Islet precursor cell (in vitro differentiated cells): ENCODE measurements at places on chromosomes 1 and 21.
A peak's percentile ranks its signal among the peaks of the same experiment; 100 is the strongest.

DNA sequence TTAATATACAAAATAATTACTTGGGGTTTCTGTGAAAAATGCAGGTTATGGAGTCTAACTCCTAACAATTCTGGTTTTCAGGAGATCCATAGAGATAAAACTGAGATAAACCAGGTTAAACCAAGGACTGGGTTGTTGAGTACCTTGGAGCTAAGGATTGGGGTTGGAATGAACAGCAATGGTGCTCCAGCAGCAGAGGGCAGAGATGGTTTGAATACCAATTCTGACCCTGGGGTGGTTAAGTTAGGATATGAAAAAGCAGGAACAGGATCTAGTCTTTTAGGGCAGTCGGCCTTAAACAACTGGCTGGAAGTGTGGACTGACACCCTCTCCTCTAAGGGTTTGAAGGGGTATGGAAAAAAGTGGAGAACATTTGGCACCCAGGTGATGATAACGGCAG is 53.0 kb downstream of the UROD start:
- no peak for DNase-seq

DNA sequence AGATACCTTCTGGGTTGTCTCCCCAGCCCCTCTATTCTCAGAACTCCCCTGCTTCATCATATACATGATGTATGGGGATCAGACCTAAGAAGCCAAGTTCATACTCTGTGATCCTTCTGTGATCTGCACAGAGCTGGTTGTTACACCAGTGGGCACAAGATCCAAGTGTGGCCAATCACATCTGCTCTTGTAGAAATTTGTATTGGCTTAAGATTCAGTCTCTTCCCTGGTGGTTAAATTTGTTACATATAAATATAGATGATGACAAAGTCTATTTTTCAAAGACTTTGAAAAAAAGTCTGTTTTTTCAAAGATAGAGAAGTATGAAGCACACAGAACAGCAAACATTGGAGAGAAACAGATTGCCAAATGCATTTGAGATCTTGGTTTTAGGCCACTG is 135.8 kb upstream of the FGGY start:
- no peak for DNase-seq

DNA sequence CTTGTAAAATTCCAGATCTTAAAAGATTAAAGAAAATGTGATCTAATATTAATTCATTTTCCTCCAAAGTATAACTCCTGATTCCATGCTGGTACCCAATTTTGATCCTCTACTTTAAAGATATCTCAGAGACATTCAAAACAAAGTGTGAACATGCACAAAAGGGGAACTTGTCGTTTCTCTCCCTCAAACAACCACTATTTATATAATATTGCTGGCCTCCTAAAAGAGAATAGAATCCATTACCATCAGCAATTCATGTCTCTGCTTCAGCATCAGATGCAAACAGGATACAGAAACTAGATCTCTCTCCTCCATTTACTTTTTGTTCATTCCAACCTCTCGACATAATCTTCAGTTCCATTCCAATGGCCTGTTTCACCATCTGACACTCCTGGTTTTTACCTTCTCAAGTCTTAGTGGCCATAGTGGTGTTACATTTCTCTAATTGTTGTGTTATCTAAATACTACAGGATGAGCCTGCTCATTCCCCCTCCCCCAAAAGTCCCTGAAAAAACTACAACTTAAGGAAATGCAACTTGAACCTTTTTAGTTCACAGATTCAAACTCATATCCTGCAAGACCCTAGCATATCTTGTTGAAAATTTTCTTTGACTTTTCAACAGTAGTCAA is 4.1 kb downstream of the NRIP1 start:
- DNase-seq = no peak

- no peak for DNase-seq
These were observed 70.0 kb upstream of the KIAA0040 start for GRCh38 chr1:175262621-175263020.

- no peak for DNase-seq
These were observed 42.3 kb downstream of the COL24A1 start for GRCh38 chr1:86114236-86114635.

- no peak for DNase-seq
These were observed 5.5 kb downstream of the PKP1 start for GRCh38 chr1:201288765-201289164.

DNA sequence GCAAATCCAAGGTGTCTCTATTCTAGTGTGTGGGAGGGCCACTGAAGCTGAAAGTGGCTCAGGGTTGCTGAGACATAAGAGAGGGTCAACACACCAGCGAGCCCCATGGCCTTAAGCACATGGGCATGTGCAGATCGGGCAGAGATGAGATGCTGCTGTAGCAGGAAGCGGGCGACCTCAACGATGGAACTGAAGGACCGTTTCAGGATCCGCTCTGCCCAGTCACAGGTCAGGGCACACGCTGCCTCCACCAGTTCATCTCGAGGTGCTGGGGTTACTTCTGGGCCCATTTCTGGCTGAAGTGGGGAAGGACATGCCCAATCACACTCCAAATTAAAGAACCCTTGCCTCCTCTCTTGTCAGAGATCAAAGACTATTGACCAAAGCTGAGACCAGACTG is 3.5 kb downstream of the RFX5 start:
- DNase-seq = no peak

DNA sequence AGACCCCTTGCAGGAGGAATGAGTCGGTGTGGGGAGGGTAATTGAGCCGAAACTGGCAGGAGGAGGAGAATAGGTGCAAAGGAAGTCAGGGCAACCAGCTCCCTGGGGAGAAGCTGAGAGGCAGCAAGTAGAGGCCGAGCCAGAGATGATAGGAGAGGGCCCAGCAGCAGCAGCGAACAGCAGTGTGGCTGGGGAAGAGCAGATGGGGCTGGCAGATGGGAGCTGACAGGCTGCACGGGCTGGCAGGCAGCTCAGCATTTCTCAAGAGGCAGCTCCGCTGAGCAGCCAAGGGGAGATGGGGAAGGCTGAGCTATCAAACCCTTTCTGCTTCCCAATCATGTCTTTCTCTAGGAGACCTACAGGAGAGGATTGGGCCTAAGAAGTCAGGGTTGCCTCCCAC is 158.2 kb downstream of the TRIM33 start:
- no peak for DNase-seq

- no peak for DNase-seq
These were observed 103.0 kb upstream of the TSPAN2 start for GRCh38 chr1:115192200-115192767.

DNA sequence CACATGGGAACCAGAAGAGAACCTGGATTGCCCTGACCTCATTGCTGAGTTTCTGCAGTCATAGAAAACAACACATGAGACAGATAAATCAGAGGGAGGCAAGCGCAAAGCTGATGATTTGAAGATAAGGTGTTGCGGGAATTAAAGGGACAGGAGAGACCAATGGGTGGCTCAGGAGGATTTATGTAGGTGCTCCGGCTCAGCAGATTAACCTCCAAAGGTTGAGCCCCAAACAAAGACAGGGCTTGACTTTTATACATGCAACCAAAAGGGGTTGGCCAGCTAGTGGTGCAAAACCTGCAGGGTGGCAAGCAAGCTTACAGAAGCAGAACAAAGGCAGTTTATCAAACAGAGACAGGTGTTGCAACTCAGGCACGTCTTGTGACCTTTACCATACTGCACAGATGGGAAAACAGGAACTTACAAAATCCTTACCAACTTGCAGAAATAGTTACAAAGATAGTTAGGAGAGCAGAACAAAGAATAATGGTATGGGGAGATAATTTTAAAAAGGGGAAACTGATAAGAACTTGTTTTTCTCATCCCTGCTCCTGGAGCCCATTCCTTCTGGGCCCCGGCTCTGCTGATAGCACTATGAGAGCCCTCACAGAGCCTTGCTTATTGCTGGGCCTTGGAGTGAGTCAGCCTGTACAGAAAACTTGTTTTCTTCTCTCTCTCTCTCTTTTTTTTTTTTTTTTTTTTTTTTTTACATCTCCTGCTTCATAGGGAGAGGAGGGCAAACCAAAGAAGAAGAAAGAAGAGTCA is 93.6 kb downstream of the SNRPE start:
- DNase-seq = no peak

DNA sequence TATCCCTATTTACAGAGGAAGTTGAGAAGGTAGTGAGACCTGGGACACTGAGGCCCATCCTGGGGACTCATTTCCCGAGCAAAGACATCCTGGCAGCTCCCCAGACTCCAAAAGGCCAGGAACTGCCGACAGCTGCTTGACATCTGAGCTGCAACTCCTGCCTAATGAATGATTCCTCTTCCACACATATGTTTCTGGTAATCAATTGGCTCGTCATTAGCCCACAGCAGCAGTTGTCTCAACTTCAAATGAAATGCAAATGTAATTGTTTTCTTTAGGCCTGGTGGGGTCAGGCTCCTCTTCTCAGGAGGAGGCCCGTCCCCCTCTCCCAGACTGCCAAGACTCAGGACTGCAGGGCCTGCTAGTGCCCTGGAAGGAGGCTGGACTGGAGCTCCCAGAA is 61.8 kb upstream of the DISP3 start:
- no peak for DNase-seq

DNA sequence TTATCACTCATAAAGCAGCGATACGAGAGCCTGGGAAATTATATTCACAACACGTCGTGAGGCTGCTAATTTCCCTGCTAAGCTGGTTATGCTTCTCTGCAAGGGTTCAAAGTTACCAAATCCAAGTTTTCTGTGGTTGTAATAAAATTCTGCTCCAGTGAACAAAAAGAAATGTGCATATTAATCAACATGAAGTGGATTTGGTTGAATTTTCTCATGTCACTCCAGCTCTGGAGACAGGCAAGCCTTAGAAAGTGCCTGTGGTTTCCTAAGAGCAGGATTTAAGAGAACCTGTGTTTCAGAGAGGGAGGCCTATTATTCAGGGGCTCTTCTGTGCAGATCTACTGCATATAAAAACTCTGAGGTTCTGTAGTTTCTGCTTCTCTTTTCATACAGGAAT is 87.5 kb downstream of the WLS start:
- DNase-seq = no peak

GRCh38 chr21:36350282-36350910 is 30.4 kb downstream of the MORC3 start:
- no peak for DNase-seq

GRCh38 chr1:154626456-154627256 is 18.7 kb upstream of the ADAR start:
- DNase-seq = no peak

GRCh38 chr1:70542856-70543255 is 131.8 kb downstream of the CTH start:
- DNase-seq = no peak

DNA sequence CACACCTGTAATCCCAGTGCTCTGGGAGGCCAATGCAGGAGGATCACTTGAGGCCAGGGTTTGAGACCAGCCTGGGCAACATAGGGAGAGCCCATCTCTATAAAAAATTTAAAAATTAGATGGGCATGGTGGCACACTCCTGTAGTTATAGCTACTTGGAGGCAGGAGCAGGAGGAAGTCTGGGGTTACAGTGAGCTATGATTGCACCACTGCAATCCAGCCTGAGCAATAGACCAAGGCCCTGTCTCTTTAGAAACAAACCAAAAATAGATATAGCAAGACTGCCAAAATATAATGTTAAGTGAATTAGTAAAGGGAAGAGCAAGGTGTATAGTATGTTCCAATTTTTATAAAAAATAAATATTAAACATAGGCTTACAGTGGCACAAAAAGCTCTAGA is 28.8 kb downstream of the PLEKHO1 start:
- no peak for DNase-seq

- DNase-seq = no peak
These were observed 27.1 kb upstream of the LEPR start for GRCh38 chr1:65393347-65393746.

- no peak for DNase-seq
These were observed 1018.5 kb downstream of the ADGRL2 start for GRCh38 chr1:82819234-82819633.

GRCh38 chr1:14065486-14065885 is 365.5 kb downstream of the PRDM2 start:
- no peak for DNase-seq

DNA sequence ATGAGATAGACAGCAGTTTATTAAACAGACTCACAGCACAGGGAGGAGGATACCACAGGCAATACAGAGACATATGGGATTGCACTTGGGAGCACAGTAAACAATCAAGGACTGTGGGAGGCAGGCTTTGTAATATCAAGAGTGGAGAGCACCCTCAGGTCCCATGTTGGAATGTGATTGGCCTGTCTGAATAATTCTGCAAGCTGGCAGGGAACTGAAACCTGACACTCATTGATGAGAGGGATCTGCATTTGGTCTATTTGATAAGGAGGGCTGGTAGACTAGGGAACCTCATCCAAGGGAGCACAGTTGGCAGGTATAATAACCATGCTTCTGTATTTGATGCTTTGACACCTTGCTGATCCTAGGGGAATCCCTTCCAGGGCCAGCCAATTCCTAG is 69.9 kb upstream of the PRMT6 start:
- no peak for DNase-seq

GRCh38 chr1:153415850-153416570 is at the start of gene S100A7A:
S100A7A (plus strand) TSS chr1:153416520; CDS start chr1:153418083, 1,563 bp downstream.
- peak; percentile 40 for DNase-seq

DNA sequence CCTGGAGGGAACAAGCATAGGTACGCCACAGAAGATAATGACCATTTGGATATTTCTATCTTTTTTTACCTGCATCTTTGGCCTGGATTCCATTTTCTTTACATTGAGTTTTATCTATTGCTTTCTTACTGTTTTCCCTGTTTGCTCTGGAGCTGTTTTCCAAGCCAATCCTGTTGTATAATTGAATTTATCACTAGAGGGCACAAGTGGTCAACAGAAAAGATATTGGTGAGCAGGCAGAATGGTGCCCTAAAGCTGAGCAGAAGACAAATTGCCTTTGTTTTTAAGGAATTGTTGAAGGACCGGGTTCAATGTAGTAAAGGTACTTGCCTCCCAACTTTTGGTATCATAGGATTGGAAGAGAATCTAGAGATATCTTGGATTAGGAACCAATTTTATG is 152.8 kb downstream of the PPP1R12B start:
- no peak for DNase-seq

GRCh38 chr1:7967196-7967595 is 5.7 kb downstream of the PARK7 start:
- DNase-seq = no peak

DNA sequence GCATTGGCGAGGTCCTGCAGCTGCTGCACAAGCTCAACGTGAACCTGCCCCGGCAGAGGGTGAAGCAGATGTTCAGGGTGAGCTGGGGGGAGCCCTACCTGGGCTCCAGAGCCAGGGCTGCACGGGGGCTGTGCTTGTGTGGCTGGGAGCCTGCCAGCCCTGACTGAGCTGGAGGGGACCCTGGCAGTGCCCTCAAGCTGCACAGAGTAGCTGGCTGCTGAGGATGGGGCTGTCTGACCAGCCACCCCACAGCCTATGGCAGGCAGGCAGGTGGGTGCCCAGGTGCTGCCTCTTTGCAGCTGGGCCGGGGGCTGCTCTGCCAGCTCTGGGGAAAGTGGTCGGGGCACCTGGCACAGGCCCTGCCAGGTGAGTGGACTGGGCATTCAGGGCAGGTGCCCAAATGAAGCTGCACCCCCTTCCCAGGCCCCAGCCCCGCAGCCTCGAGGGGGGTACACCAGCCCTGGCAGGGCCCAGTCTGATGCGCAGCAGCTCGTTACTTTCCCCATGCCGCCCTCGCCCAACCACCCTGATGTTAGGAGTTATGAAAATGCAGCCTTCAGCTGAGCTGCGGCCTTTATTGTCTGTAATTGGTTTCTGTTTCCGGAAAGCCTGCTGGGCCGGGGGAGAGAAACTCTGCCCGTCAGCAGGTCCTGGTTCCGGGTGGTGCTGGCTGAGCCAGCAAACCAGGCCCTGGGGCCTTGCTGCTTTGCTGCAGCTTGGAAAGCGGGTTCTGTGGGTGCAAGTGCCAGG is 4.3 kb downstream of the PLCH2 start:
- DNase-seq = no peak
